ENCODE measurements at places on chromosomes 4 and X. TPM values are rescaled to one million over a fixed set of nuclear protein-coding genes. Genes with fewer than 3 reads are reported as not detected.

GRCh38 chr4:26058537-26058936 is 144.5 kb downstream of the SMIM20 start:
- no peak for DNase-seq

DNA sequence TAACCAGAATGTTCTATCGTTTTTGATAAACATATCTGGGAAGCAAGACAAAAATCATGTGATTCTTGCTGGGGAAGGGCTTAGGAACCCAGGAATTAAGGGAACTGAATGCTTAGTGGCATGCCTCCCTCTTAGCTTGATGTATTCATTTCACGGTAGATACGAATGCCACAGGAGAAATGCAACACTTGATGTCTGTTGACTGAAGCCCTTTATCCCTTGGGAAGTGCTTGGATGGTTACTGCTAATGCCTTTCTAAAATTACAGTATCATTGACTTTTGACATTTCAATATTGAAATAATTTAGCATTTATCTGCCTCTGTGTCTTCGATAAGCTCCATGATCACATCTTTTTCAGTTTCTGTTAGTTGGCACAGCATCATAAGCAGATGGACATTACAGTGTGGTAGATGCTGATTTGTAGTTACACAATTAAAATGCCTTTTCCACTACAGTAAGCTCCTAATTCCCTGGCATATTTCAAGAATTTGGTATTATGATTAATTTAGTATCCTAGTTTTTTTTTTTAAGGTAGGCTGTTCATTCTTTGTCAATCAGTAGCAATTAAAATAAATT is 226.7 kb downstream of the ARHGAP10 start:
- DNase-seq: no peak

GRCh38 chr4:117467404-117467803 is 382.0 kb upstream of the TRAM1L1 start:
- no peak for DNase-seq

- no peak for DNase-seq
These were observed 28.3 kb upstream of the UXT start for GRCh38 chrX:47687263-47687662.

The FAAH2 gene
- 0.74 TPM for polyA plus RNA-seq

Measured in hindlimb muscle (tissue), 1 donor.